Activated CD8-positive, alpha-beta T cell treated with anti-CD3 and anti-CD28 coated beads, Interleukin-2, amount 10 ng/mL, durations not matched to agents 7 days and 5 days (primary cell): ENCODE measurements at places on chromosomes 4 and X.

DNA sequence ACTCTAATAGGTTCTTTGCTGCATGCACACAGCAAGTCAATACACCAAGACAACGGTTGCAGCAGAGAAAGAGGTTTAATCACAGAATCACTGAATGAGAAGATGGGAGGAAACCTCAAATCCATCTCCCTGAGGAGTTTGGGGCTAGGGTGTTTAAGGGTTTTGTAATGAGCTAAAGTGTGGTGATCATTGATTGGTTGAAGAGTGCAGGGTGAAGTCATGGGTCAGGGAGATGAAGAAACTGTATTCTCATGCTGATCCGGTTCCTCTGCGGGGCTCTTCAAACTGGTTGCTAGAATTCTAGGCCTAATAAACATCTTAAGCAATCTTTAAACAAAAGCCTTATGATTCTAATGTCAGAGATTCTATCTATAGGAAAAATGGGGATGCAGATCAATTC lies 432.5 kb upstream of the FAM47C start:
- DNase-seq, result no peak

- DNase-seq, result no peak
Measured at GRCh38 chr4:62495032-62495431, 1294.9 kb downstream of the ADGRL3 start.

- no peak for DNase-seq
Measured at GRCh38 chrX:139783959-139784358, 76.0 kb upstream of the MCF2 start.

DNA sequence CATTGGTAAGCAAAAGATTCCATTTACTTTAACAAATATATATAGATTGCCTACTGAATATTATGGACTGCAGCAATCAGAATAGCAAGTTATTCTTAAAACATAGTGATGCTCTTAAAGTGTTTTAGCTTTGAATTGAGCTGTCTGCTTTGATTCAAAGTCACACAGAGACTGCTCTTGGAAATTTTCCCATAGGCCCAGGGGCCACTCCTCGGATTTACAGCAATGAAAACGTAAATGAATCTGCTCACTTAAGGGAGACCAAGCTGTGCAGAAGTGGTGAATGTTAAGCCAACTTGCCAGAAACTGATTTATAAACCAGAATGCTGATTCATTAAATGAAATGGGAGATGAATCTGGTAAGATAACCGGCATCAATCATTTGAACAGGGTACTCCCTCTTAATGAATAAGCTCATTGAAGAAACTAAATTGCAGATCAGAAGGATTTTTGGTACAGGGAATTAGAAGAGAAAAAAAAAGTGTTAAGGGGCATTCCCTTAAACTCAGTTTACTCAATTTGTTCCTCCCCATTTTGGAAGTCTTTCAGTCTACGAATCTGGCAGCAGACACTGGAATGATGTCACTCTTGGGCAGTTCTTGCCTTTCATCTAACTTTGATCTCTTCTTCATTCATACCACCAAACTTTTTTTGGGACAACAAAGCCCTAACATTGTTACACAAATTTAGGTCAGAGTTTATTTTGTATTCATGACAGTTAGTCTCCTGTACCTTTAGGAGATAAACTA lies 363.3 kb upstream of the MAGEB2 start:
- no peak for DNase-seq

DNA sequence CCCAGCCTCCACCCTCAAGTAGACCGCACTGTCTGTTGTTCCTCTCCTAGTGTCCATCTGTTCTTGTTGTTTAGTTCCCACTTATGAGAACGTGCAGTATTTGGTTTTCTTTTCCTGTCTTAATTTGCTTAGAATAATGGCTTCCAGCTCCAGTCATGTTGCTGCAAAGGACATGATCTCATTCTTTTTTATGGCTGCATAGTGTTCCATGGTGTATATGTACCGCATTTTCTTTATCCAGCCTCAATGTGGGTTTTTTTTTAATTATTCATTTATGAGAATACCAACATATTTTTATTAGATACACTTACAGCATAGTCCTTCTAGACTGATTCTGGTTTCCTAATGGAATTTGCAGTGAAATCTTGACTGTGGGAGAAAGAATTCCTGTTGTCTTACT lies 1.3 kb downstream of the VMA21 start:
- no peak for DNase-seq

DNA sequence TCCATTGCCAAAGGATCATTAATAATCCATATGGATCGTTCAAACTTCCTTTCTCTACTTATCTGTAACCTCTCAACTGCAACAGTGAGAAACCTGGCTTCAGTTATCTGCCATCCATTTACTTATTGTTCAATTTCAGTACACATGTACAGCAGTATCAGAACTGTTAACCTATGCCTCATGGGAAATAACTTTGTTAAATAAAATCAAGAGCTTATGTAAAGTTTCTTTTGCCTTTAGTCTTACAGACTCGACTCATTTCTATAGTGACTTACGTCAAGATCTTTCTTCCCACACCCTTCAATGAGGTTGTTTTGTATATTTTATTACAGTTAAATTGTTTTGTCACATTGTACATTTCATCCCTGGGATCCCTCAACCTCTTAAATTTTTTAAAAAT lies 11.4 kb downstream of the UBQLN2 start:
- no peak for DNase-seq

- peak; percentile 30 for DNase-seq
Measured at GRCh38 chr4:80989921-80990544, 40.5 kb upstream of the BMP3 start.

- no peak for DNase-seq
Measured at GRCh38 chr4:3335982-3336381, 43.2 kb downstream of the RGS12 start.

DNA sequence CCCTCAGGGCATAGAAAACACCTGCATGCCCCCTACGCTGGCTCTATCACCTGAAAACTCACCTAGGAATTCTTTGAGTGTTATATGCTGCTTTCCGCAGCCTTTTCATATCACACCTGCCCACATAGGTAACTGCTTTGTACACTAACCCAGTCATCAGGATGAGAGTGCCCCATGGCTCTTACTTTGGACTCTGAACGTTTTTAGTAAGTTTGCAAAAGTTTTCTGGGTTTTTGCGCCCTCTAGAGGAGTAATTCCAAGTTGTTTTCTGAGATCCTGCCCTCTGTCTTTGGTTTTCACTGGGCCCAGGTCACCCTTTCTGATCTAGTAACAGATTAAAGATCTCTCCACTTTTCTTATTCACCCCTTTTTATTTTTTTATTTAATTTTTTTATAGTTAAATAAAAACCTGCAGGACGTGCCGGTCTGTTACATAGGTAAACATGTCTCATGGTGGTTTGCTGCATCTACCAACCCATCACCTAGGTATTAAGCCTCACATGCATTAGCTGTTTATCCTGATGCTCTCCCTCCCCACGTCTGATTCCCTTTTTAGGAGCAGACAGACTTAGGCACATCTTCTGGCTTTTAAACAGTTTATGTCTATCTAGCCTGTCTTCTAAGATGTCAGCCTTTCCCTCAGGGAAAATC lies 139.2 kb downstream of the NWD2 start:
- DNase-seq, result peak; percentile 30

- no peak for DNase-seq
Measured at GRCh38 chr4:15501941-15502340, 32.3 kb downstream of the CC2D2A start.

DNA sequence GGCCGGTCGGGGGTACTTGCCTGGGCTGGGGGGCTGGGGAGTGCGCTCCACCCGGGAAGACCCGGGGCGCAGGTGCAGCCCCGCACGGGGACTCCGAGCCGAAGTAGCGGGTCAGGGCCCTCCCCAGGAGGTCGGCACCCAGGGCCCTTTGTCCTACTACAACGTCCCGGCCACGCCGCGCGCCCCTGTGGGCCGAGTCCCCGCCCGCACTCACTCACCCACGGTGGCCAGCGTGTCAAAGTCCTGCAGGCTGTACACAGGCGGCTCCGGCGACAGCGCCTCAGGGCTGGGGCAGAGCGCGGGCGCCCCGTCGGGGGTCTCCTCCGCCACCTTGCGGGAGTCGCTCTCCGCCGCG lies 602 bp downstream of the PRKX start:
- DNase-seq, result no peak

DNA sequence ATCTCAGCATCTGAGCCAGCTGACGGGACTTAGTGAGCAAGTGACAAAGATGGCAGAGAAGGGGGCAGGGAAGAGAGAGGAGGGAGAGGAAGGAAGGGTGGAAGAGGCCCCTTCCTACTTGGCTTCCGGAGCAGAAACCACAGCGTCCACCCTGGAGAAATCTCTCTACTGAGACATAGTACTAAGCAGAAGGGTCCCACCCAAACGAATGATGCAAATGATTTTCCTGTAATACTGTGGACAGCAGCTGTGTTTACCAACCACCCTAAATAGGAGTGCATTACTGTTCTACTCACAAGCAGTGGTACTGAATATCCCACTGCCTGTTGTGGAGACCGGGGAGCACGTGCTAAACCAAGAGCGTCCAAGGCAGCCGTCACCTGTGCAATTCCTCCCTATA lies 29.4 kb downstream of the DTHD1 start:
- no peak for DNase-seq

GRCh38 chr4:176210101-176210500 lies 14.7 kb upstream of the SPATA4 start:
- DNase-seq, result no peak
